Prostate gland (tissue), 2 donors: ENCODE measurements at places on chromosomes 12 and 14. TPM values are rescaled to one million over a fixed set of nuclear protein-coding genes. Genes with fewer than 3 reads are reported as not detected.

FZD10 gene
- 11.8 TPM for total RNA-seq

GRCh38 chr12:72207486-72208409, 64.4 kb upstream of the TRHDE start:
- DNase-seq, result no peak

DNA sequence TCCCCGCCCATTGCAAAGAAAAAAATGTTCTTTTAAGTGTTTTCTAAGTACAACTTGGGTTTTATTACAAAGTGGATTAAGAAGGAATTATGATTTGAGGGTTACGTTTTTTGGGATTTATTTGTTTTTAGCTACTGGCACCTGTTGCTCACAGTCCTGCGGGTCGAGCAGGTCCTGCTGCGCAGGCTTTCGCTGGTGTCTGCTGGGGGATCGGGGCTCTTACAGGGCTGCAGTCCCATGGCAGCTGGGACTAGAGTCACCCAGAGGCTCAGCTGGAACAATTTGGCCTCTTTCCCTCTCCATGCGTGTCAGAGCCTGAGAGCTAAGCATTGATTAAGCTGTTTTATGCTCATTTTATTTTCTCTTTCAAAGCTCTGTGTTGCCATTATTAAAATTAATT, 55.6 kb upstream of the DYNC1H1 start:
- DNase-seq, result no peak

GRCh38 chr14:32933629-32934072, 5.0 kb upstream of the NPAS3 start:
- no peak for DNase-seq

GRCh38 chr12:130994821-130995375, 41.2 kb downstream of the ADGRD1 start:
- no peak for DNase-seq

- no peak for DNase-seq
These were observed 199.7 kb downstream of the EPS8 start for GRCh38 chr12:15589328-15590032.

DNA sequence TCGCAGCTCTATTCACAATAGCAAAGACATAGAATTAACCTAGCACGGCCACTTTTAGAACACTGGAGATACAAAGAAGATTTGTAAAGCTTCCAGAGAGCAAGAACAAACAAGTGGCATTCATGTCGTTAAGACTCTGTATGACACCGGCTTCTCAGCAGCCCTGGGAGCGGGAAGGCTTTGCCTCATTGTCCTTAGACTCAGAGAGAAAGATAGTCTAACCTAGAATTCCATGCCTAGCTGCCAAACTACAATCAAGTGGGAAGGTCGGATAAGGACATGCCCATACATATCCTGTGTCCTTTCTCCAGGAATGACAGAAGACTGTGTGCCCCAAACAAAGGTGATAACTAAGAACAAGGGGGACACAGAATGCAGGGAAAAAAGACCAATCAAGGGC, 1038.3 kb downstream of the BCL11B start:
- DNase-seq, result no peak

DNA sequence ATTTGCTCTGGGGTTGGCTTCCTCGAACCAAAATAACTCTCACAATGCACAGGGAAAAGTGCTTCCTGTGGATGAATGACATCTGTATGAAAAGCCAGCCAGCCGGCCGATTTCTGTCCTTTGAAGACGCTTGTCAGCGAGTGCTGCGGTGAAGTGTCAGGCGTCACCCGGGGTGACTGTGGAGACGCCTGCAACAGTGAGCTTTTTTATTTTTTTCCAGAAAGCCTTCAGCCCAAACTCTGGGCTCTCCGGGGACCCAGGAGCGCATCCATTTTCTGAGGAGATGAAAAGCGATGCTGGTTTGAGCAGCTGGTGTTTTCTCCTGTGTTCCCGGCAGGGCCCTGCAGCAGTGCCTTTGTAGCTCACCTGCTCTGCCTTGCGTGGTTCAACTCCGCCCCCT, 147.9 kb upstream of the MYL2 start:
- DNase-seq, result no peak

DNA sequence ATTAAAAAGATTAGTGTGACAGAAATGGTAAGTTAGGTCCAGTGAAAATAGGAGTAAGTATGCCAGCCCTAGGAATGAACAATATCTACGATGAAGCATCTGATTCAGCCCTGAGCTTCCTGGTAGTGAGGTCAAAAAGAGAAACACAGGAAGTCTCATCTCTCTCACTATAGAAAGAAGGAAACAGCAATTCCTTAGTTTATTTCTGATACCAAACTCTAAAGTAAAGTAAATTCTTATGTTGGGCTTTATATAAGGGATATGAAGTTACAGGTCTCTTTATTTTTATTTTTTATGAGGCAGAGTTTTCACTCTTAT, 76.7 kb upstream of the RFLNA start:
- no peak for DNase-seq

SRRM4 gene
- 0.05 TPM for total RNA-seq

GRCh38 chr12:47754881-47755280, 3.8 kb downstream of the RAPGEF3 start:
- peak; percentile 80 for DNase-seq

DNA sequence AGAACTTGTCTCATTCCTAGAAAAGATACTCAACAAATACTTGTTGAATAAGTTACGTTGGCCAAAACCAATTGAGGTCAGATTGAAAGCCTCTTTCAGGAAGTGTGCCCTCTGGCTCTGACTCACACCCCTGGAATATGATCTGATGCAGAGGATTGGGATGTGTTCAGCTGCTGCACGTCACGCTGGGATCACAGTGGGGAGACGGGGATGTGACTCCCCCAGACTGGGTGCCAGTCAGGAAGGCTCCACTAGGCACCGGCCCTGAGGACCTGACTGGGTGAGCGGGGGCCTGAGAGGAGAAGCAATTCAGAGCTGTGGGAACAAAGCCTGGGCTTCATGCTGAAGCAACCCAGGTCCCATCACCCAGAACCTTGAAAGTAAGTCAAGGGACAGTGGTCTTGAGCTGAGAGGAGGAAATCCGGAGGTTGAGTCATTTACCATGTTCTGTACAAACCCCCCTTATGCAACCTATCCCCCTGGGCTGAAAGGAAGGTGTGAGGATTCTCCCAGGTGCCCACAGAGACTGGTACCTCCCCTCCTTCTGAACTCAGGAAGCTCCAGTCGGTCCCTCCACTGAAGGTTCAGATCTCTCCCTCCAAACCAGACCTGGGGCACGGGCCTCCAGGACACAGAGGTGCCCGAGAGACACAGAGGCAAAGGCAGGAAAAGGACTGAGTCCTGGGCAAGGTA, 3.9 kb downstream of the CEBPE start:
- DNase-seq, result no peak

GRCh38 chr14:33709283-33709682, 241.6 kb downstream of the EGLN3 start:
- DNase-seq, result no peak

DNA sequence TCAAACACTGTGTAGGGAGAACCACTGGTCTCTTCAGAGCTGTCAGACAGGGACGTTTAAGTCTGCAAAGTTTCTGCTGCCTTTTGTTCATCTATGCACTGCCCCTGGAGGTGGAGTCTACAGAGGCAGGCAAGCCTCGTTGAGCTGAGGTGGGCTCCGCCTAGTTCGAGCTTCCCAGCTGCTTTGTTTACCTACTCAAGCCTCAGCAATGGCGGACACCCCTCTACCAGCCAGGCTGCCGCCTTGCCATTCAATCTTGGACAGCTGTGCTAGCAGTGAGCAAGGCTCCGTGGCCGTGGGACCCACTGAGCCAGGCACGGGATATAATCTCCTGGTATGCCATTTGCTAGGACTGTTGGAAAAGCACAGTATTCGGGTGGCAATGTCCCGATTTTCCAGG, 24.6 kb upstream of the YBX3 start:
- DNase-seq, result no peak

- DNase-seq, result no peak
These were observed 7.4 kb upstream of the AMIGO2 start for GRCh38 chr12:47087088-47087688.

DNA sequence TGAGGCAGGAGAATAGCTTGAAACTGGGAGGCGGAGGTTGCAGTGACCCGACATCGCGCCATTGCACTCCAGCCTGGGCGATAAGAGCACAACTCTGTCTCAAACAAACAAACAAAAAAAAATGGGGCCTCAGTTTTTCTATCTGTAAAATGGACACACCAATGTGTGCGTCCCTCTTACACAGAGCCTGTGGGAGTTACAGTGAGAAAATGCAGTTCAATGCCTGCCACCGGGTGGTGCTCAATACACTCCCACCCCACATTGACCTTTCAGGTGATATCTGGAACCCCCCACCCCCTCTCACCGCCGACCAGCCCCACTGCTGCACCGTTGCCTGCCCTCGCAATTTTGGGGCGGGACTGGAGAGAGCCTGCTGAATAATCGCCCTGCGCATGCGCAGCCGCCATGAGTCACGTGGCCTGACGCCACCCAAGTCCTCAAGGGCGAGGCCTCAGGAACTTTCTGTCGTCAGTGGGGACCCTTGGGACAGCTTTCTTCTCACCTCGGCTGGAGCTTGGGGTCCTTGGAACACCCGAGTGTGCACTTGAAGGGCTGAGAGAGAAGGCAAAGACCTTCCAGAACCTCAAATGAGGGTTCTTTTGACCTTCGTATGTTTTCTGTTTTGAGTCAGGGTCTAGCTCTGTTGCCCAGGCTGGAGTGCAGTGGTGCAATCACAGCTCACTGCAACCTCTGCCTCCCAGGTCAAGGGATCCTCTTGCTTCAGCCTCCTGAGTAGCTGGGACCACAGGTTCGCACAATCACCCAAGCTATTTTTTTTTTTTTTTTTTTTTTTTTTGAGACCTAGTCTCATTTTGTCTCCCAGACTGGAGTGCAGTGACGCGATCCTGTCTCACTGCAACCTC, 14.6 kb upstream of the CABP1 start:
- no peak for DNase-seq
